ENCODE measurements at places on chromosomes 1 and 21.

GRCh38 chr1:226602186-226603021, 53.8 kb downstream of the STUM start:
- no peak for DNase-seq

GRCh38 chr1:222653178-222653827, 35.4 kb downstream of the MIA3 start:
- DNase-seq, result no peak

DNA sequence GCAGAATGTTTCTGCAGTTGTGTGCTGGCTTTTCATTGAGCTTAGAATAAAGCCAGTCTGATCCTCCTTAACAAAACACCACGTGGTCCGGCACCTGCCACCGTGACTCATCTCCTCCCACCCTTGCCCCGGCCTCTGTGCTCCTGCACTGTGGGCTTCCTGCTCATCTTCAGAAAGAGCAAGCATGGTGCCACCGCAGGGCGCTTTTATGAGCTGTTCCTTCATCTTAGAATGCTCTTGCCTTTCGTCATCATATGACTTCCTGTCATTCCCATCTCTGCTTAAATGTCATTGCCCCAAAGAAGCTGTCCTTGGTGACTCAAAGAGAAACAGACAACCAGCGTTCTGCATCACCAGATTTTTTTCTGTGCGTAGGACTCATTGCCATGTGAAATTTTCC, 117.8 kb downstream of the HHAT start:
- peak; percentile 87 for DNase-seq

DNA sequence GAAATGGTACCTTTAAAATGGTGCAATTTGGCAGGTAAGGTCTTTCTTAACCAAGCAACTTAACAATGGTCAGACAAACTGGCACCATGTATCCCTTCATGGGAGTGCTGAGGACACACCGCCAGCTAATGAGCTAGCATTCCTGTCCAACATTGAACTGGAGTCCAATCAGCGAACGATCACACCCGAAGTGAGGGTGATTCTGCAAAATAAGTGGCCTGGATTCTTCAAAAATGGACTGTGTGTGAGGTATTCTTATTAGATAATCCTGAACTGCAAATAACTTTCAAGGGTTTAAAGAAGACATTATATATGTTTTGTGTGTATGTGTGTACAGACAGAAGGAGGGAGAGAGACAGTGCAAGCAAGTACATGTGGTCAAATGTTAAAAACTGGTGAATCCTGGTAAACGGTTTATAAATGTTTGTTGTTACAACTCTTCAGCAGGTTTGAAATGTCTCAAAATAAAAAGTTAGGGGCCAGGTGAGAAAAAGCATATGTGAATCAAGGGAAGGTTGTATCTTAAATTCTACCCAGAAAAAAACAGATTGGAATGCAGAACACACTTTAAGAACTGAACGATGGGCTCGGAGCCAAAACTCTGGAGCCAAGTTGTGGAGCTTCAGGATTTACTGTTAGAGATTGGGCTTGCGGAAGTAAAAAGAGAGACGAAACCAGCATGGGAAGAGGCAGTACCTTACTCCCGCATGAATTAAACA, 20.9 kb downstream of the GADD45A start:
- no peak for DNase-seq

- no peak for DNase-seq
Measured at GRCh38 chr1:78005755-78006154, 1.0 kb downstream of the DNAJB4 start.

DNA sequence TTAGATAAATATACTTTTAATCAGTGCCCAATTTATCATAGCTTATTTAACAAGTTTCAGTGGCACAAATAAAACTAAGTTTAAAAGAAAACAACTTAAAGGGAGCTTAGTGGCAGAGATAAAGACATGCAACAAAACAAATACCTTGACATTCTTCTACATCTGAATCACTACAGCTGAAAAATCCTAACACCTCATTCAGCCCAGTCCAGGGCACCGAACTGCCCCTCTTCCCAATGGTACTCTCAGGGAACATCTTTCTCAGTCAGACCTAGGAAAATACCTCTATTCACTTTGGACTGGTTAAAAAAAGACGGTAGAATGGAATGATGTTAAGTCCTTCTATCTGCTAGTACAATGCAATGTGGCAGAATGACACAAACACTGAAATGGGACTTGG, 8.3 kb downstream of the OTUD7B start:
- no peak for DNase-seq

Measured in activated naive CD4-positive, alpha-beta T cell treated with anti-CD3 and anti-CD28 coated beads, Interleukin-2, amount 50 U/mL, for 16 hours (primary cell).